MG63 (cell line): ENCODE measurements at places on chromosomes 13 and 19. TPM values are rescaled to one million over a fixed set of nuclear protein-coding genes. Genes with fewer than 3 reads are reported as not detected.

Gene STX10
- total RNA-seq: 281 and 371 TPM in 2 replicates

DNA sequence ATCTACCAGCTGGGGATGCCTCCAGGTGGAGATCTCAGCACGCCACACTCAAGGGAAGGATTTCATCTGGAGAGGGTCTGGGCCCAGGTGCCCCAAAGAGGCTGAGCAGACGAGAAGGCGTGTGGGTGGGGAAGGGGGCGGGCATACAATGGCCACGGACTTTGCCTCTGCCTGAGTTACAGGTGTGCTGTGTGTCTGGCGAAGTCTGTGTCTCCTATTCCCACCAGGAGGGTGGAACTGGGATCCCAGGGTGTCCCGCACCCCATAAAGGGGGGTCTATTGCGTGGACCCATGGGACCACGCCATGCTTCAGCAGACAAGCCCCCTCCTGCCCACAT, 3.6 kb downstream of the TLE2 start:
- no peak for DNase-seq

GRCh38 chr13:20610006-20610405, 43.0 kb downstream of the IFT88 start:
- no peak for DNase-seq

DNA sequence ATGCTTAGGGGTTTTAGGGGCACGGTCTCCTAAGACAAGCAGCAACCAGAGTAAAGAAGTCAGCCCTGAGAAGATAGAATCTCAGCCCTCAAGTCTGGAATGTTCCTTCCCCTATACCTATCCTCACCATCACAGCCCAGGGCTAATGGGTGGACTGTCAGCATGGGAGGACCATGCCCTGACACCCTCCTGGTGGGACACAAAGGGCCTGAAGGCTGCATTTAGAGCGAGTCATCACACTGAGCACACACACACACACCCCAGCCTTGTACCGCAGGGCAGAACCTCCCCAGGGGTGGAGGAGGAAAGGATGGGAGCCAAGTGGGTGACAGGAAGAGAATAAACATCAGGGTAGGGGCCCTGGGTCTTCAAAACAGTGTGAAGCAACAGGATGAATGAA, 174.8 kb upstream of the SERP2 start:
- DNase-seq: no peak
